ENCODE measurements at places on chromosomes 16 and 17. TPM values are rescaled to one million over a fixed set of nuclear protein-coding genes. Genes with fewer than 3 reads are reported as not detected.

The CHST6 gene
- total RNA-seq: 65.8 TPM

The GPR139 gene
- total RNA-seq: not detected

The WNK4 gene
- total RNA-seq: not detected

The OSGIN1 gene
- total RNA-seq: 46.5 TPM

The MPV17L gene
- total RNA-seq: 18.3 TPM

The SNAI3 gene
- total RNA-seq: 0.57 TPM

- no peak for DNase-seq
Measured at GRCh38 chr16:11202260-11203091, 53.5 kb downstream of the SOCS1 start.

- DNase-seq: no peak
Measured at GRCh38 chr17:17131839-17132238, 74.3 kb downstream of the PLD6 start.

GRCh38 chr17:17928398-17929287, 43.6 kb downstream of the TOM1L2 start:
- no peak for DNase-seq

- DNase-seq: no peak
Measured at GRCh38 chr16:8999800-9000199, 36.1 kb upstream of the USP7 start.

- DNase-seq: peak; percentile 68
Measured at GRCh38 chr16:81654346-81654745, 124.7 kb upstream of the PLCG2 start.

- no peak for DNase-seq
Measured at GRCh38 chr16:8694795-8695728, 20.6 kb downstream of the ABAT start.

DNA sequence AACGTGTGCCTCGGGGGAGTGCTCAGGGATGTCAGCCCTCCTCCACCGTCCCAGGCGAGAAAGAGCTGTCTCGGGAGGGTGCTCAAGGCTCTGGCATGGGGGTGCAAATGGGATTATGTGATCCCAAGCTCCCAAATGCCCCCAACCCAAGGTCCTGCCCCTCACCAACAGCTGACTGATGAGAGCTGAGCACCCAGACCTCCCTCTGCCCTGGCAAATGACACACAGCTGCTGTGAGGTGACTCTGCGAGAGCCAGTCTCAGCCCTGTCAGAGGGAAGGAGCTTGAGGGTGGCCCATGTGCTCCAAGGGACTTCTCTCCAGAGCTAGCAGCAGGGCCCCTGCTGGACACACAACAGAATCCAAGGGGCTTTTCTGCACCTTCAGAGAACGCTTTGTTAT, 7.7 kb downstream of the CDH5 start:
- no peak for DNase-seq

- no peak for DNase-seq
Measured at GRCh38 chr16:87207509-87207908, 109.7 kb downstream of the C16orf95 start.

- DNase-seq: no peak
Measured at GRCh38 chr17:28878981-28879380, 18.6 kb downstream of the FLOT2 start.

DNA sequence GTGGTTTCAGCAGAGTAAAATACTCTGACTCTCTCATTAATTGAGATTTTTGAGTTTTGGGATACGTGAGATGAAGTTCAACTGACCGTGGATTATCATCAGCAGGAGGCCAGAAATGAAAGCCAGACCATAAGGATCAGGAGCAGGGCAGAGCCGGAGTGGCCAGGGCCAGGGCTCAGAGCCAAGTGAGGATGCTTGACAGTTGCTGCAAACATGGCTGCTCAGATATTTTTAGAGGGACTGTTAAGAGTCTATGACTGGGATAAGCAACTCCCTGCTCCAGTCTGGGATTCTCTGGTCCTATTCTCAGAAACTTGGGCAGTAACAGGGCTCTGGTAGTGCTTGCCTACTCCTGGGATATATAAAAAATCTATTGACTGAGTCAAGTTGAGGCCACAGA, 17.6 kb upstream of the CDH13 start:
- DNase-seq: no peak

- no peak for DNase-seq
Measured at GRCh38 chr17:81398176-81398831, 3.0 kb downstream of the BAHCC1 start.

DNA sequence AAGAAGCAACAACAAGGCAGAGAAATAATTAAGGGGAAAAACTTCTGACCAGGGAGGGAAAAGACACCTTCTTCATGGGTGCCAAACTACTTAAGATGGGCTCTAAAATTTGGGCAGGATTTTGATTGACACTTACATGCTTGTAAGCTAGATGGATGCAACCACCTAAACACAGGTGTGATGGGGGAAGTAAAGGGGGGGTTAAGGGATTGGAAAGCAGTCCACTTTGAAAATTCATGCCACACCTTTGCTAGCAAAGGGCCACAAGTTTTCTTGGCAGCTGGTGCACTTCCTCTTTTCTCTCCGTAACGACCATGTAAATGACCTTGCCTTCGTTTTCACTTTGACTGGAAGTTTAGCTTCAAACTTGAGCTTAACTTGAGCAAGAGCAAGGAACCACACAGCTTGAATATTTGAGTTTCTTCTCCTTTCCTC, 14.3 kb upstream of the PRKAR1A start:
- no peak for DNase-seq

GRCh38 chr17:18069101-18069500, 18.6 kb upstream of the DRG2 start:
- DNase-seq: no peak

DNA sequence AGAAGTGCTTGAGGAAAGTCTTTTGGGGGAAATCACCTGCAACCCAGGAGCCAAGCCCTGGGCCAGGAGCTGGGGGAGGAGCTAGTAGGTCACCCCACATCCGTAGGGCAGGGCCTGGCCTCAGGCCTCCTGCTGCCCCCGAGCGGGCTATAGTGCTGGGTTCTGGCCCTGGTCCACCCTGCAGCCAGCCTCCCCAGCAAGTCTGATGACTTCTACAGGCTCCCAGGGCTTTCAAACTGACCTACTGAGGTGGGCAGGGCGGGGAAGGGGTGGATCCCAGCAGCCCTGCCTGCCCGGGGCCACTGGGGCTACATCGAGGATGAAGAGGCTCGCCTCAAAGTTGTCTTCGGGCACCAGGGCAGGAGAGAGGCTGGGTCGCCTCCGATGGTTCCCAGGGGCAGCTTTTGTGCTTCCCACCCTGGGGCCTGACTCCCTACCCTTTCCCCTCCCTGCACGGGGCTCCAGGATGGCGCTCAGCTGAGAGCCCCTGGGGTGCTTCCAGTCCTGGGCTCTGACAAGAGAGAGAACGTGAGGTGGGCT, 5.0 kb downstream of the CENPX start:
- no peak for DNase-seq

- no peak for DNase-seq
Measured at GRCh38 chr17:78893684-78894083, 9.3 kb downstream of the CEP295NL start.

DNA sequence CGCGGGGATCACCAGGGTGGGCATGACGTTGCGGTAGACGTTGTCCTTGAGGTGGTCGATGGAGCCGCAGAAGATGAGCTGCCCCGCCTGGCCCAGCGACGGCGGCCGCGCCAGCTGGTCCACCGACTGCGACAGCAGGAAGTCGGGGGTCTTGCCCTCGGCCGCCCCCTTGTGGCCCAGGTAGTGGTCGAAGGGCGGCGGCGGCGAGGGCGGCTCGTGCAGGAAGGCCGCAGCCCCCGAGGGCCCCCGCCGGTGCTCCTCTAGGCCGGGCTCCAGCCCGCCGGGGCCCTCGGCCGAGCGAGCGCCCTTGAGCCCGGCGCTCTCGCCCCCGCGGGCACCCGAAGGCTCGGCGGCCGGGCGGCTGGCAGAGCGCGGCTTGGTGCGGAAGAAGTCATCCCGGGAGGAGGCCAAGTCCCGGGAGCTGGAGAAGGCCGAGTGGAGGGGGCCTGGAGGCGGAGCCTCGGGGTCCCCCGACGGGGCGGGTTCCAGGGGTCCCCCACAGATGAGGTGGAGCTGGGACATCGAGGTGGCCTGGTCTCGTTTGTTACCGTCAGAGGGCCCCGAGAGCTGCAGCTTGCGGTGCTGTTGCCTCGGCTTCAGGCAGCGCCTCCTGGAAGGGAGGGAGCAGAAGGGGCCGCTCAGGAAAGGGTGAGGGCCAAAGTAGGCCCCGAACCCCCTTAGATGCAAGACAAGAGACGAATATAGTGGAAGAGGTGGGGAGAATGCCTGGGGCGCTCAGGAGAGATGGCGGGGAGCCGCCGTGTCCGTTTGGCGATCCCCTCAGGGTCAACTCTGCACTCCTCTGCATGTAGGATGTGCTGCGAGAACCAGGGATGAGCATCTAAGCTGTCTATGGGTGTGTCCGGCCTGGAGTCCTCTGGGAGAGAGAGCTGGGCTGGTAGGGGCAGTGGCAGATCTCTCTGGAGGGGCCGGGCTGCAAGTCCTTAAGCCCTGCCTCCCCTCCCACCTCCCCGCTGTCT, 8.8 kb downstream of the FAM171A2 start:
- DNase-seq: no peak

DNA sequence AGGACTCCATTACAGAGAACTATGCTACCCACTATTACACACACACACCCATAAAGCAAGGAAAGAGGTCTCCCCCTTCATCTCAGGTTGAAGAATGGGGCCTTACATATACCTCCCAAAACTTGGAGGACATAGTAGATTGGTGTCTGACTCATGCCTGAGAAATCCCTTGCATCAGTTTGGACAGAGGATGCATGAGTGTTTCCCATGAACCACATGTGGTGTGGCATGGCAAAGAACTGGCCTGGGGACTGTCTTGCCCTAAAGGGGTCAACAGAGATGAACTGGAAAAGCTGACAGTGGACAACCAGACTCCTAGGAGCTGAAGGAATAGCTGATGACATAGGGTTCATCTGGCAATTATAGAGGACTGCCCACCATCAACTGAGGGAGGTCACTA, 54.0 kb downstream of the DYNLRB2 start:
- DNase-seq: no peak

DNA sequence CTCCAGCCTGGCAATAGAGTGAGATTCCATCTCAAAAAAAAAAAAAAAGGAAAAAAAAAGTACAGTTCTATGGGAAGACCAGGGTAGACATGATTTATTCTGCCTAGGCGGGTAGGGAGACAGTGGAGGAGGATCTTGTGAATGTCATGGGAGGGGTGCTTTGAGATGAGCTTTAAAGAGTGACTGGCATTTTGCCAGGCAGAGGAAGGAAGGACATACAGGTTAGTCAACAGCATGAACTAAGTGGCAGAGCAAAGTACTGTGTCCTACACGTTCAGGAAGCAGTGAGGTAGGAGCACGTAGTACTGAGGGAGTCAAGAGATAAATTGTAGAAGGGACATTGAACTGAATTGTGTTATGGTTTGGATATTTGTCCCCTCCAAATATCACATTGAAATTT, 451.5 kb downstream of the TOX3 start:
- no peak for DNase-seq

GRCh38 chr16:88804552-88805339, 1.2 kb downstream of the CDT1 start:
- DNase-seq: no peak

DNA sequence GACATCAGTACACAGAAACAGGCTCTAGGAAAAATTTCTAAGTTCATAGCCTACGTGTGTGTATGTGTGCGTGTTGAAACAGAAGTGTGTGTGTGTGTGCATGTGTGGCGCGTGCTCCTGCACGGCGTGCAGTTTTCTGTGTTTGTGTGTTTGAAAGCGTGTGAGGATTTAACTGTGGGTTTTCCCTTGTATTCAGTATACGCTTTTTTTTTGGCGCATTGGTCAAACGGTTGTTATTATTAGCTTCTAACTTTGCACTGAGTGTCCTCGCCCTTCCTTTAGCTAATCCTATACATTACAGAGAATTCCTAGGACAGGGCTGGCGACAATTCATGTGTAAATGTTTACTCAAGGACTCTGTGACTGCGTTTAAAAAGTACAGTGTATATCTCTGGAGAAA, 23.0 kb downstream of the TMC6 start:
- DNase-seq: no peak
